NCI-H460 (cell line): ENCODE measurements at places on chromosomes 11 and 22. TPM values are rescaled to one million over a fixed set of nuclear protein-coding genes. Genes with fewer than 3 reads are reported as not detected.

PPME1 gene
- total RNA-seq = 33.5 and 35.8 TPM in 2 replicates

TRIM48 gene
- total RNA-seq = not detected in 2 replicates

RAPSN gene
- total RNA-seq = 0.17 TPM in 1 of 2 replicates, not detected in the other

SRPRA gene
- 94.7 and 97.3 TPM in 2 replicates for total RNA-seq

FAM83F gene
- 0.07 and 0.09 TPM in 2 replicates for total RNA-seq

NPAS4 gene
- total RNA-seq = not detected in 2 replicates

LRRC75B gene
- 4.3 and 5.5 TPM in 2 replicates for total RNA-seq

PRG3 gene
- total RNA-seq = not detected in 2 replicates

MFRP gene
- total RNA-seq = not detected in 2 replicates

KLHDC7B gene
- 1.6 and 2.1 TPM in 2 replicates for total RNA-seq

TMA7B gene
- not detected in 2 replicates for total RNA-seq

ZBED5 gene
- 24.2 and 27.5 TPM in 2 replicates for total RNA-seq

TMEM191C gene
- total RNA-seq = 0.37 and 2.4 TPM in 2 replicates

C11orf42 gene
- total RNA-seq = not detected in 2 replicates

SCGB1A1 gene
- total RNA-seq = not detected in 2 replicates

RASGRP2 gene
- total RNA-seq = not detected in 2 replicates

C11orf91 gene
- total RNA-seq = not detected in 2 replicates

MMP8 gene
- total RNA-seq = not detected in 2 replicates

PANX3 gene
- not detected in 2 replicates for total RNA-seq

FGF19 gene
- 0.12 and 0.17 TPM in 2 replicates for total RNA-seq

MDK gene
- total RNA-seq = 22.1 and 25.3 TPM in 2 replicates

GTSE1 gene
- total RNA-seq = 8.6 and 10.3 TPM in 2 replicates

RAG2 gene
- total RNA-seq = not detected in 2 replicates

LRP4 gene
- 0.54 and 0.81 TPM in 2 replicates for total RNA-seq

OR10D3 gene
- total RNA-seq = not detected in 2 replicates

ROM1 gene
- total RNA-seq = 1.2 and 3.0 TPM in 2 replicates

KRTAP5-11 gene
- total RNA-seq = not detected in 2 replicates

EFEMP2 gene
- 1.0 and 2.8 TPM in 2 replicates for total RNA-seq

OOSP4B gene
- not detected in 2 replicates for total RNA-seq

SESN3 gene
- total RNA-seq = 41.1 and 43.8 TPM in 2 replicates

ZNRD2 gene
- total RNA-seq = 14.9 and 20.6 TPM in 2 replicates

BCR gene
- 21.2 and 23.2 TPM in 2 replicates for total RNA-seq

PTPRCAP gene
- not detected in 2 replicates for total RNA-seq

MEI1 gene
- 0.43 and 0.50 TPM in 2 replicates for total RNA-seq

HOATZ gene
- total RNA-seq = not detected in 2 replicates

MS4A15 gene
- total RNA-seq = not detected in 2 replicates

LGR4 gene
- total RNA-seq = 54.0 and 59.8 TPM in 2 replicates

DYNC2H1 gene
- total RNA-seq = 15.5 and 20.8 TPM in 2 replicates

TRIM49 gene
- not detected in 2 replicates for total RNA-seq

APBB1 gene
- 6.9 and 8.5 TPM in 2 replicates for total RNA-seq

IL10RA gene
- 0.35 and 2.7 TPM in 2 replicates for total RNA-seq

NOX4 gene
- total RNA-seq = not detected in 2 replicates

TSGA10IP gene
- not detected in 2 replicates for total RNA-seq

SORL1 gene
- total RNA-seq = 4.5 TPM in 2 replicates

ARHGAP8 gene
- 0.35 TPM in 1 of 2 replicates, not detected in the other for total RNA-seq

CRYBA4 gene
- total RNA-seq = not detected in 2 replicates

MYBPC3 gene
- 0.05 TPM in 1 of 2 replicates, not detected in the other for total RNA-seq

SCN4B gene
- not detected in 2 replicates for total RNA-seq

P4HA3 gene
- total RNA-seq = 6.7 and 7.4 TPM in 2 replicates

RTN3 gene
- total RNA-seq = 114 and 115 TPM in 2 replicates

CARD16 gene
- total RNA-seq = not detected in 2 replicates

C11orf97 gene
- total RNA-seq = not detected in 2 replicates

SCUBE1 gene
- 3.2 and 5.3 TPM in 2 replicates for total RNA-seq

MS4A6E gene
- total RNA-seq = not detected in 2 replicates

SLC17A6 gene
- total RNA-seq = not detected in 2 replicates

GSTT2B gene
- total RNA-seq = 1.2 TPM in 1 of 2 replicates, not detected in the other
